Nephron progenitor cell (in vitro differentiated cells): ENCODE measurements at places on chromosomes 11 and 22.

DNA sequence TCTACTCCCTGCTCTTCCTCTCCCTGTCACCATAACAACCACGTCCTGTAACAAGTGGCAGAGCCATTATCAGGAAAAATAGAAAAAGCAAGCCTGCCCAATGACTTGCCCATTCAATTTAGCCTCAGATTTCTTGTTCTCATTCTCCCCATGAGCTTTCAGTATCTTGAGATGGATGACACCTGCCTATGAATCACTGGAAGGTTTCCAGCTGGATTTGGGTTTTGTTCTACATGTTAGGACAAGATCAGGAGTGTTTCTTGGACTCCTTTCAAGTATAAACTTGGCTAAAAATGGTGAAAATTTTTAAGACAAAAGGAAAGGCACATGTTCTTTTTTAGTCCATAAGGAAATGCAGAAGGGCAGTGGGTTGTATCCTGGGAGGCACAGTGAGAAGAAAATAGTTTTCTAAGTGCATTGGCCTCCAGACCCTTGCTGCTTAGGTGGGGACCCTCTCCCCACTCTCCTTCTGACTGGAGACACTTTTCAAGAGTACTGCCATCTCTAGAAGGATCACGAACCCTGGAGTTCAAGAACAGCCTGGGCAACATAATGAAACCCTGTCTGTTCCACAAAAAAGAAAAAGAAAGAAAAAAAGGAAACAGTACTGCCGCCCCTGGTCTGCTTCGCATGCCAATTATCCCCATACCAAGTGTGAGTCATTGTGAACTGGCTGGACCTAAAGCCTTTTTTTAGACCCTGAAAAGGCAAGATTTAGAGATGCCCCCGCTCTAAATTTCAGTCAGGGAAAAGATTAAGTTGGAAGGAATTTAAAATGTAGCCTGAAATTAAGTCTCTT lies 51.0 kb downstream of the MTNR1B start:
- H3K4me1 ChIP-seq, result peaks cover 7% of the 10 kb centered on the region
- no peak overlapping the region for H3K27ac ChIP-seq
- no peaks in the 10 kb centered on the region for H3K36me3 ChIP-seq
- no peak for DNase-seq
- no peak overlapping the region for H3K4me3 ChIP-seq

DNA sequence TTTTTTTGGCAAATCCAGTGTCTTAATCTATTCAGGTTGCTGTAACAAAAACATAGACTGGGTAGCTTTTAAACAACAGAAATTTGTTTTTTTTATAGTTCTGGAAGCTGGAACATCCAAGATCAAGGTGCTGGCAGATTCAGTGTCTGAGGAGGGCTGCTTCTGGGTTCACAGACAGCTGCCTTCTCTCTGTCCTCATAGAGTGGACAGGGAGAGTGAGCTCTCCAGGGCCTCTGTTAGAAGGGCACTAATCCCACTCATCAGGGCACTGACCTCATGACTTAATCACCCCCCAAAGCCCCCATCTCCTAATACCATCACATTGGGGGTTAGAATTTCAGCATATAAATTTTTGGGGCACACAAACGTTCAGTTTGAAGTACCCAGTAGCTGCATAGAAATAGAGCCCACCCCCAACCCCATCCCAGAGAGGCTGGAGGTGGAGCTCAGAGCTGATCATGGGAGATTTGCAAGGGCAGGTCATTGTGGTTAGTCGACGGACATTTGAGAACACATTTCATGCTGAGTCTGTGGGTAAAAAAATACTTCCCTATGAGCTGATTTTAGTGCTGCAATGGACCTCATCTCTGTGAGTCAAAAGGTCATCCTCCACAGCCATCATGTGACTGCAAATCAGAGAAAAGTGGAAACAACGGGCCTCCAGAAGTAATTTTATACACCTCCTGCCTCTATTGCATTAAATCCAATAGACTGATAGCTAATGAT lies 203.1 kb upstream of the CADM1 start:
- H3K27me3 ChIP-seq, result no peaks in the 10 kb centered on the region
- H3K27ac ChIP-seq, result no peak overlapping the region
- H3K36me3 ChIP-seq, result peaks cover 25% of the 10 kb centered on the region
- H3K4me1 ChIP-seq, result peaks cover 52% of the 10 kb centered on the region
- no peak overlapping the region for H3K4me3 ChIP-seq
- no peak for DNase-seq

- peaks cover 43% of the 10 kb centered on the region for H3K4me1 ChIP-seq
- H3K4me3 ChIP-seq, result no peak overlapping the region
- DNase-seq, result no peak
These were observed 405.7 kb downstream of the BUD13 start for GRCh38 chr11:116366980-116367645.

GRCh38 chr11:69086152-69087132 lies 37.7 kb downstream of the TPCN2 start:
- H3K4me3 ChIP-seq, result no peak overlapping the region
- H3K4me1 ChIP-seq, result peaks cover 9% of the 10 kb centered on the region
- DNase-seq, result no peak
- H3K36me3 ChIP-seq, result peaks cover 18% of the 10 kb centered on the region
- peak overlapping the region; percentile 10 for H3K27ac ChIP-seq

DNA sequence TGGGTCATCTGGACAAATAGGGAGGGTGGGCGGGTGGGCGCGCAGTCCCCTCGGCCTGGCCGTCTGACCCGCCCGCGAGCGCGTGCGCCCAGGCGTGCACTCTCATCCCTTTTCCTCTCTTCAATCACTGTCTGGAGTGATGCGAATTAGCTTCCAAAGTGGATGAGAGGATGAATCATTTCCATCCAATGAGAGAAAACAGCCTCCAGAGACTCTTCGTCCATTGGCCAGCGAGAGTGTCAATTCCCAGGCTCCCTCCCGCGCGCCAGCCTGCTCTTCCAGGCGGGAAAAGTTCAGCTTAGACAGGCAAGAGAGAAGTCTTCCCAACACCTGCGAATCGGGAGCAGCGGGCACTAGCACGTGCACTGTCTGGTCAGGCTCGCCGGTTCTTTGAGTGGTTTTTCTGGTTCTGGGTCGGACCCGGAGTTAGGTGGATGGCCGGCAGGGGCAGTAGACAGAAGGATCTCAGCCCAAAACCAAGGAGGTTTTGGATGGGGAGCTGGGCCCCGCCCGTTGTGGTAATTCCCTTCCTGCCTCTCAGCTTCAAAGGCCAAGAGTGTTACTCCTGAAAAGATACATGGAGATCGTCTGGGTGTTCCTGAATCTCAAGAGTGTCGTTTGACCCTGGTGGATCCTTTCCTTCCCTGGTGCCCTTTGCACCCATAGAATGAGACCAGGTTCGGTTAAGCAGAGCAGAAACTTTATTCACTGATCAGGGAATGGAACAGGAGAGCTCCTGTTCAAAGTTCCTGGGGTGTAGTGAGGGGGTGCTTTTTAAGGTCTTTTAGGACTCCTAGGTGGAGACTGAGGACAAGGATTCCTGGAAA lies 33.4 kb upstream of the GLYATL1 start:
- no peaks in the 10 kb centered on the region for H3K36me3 ChIP-seq
- peak overlapping the region; percentile 81 for H3K4me3 ChIP-seq
- no peak overlapping the region for H3K27ac ChIP-seq
- peaks cover 35% of the 10 kb centered on the region for H3K4me1 ChIP-seq
- peak; percentile 82 for DNase-seq

DNA sequence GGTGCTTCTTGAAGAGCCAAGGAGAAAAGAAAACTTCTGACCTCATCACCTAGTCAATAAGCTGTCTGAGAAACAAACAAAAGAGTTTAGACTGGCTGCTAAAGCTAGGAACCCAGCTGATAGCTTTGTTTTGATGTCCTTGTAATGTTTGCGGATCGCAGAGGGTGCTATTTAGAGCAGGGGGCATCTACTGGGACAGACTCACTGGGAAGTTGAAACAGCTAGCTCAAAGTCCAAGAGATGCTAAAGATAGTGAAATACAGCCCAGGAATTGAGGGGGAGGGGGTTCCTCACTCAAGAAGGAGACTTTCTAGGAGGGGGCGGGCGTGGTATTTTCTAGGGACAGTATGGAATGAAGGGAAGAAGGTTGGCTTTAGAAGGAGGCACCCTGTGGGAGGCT lies 18.9 kb downstream of the ZBTB16 start:
- H3K27ac ChIP-seq, result peak overlapping the region; percentile 70
- H3K4me3 ChIP-seq, result no peak overlapping the region
- peaks cover 98% of the 10 kb centered on the region for H3K4me1 ChIP-seq

DNA sequence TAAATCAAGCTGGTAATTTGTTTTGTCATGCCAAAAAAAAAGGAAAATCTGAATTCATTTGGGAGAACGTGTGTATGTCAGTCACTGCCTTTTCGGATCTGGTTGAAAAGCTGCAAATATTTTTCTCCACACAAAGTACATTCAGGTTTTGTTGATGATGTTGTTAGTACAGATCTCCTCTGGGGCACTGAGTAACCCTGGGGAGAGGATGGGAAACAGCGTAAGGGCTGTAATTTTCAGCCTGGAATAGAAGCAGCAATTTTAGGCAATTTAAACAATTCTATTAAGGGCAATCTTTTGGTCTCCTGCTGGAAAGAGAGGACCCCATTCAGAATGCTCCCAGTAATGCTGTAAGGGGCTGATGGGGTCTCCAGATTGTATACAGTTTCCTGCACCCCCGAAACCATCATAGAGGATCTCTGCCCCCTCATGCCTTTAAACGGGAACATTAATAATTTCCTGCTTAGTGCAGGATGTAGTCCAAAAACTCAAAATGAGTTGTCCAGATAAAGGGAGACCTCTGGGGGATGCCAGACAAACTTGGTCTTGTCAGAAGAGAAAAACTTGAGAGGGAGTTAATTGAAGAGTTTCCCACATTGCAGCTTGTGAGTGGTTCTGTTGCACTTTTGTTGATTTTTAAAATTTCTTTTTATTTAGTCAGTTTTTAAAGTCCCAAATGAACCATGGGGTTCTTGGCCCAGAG lies 132.3 kb downstream of the COMMD9 start:
- H3K27ac ChIP-seq, result no peak overlapping the region
- no peaks in the 10 kb centered on the region for H3K36me3 ChIP-seq

GRCh38 chr11:69670158-69670845 lies 4.9 kb downstream of the LTO1 start:
- H3K36me3 ChIP-seq, result peaks cover 32% of the 10 kb centered on the region
- no peaks in the 10 kb centered on the region for H3K27me3 ChIP-seq
- no peak overlapping the region for H3K4me3 ChIP-seq
- peak overlapping the region; percentile 78 for H3K27ac ChIP-seq
- peak; percentile 88 for DNase-seq

DNA sequence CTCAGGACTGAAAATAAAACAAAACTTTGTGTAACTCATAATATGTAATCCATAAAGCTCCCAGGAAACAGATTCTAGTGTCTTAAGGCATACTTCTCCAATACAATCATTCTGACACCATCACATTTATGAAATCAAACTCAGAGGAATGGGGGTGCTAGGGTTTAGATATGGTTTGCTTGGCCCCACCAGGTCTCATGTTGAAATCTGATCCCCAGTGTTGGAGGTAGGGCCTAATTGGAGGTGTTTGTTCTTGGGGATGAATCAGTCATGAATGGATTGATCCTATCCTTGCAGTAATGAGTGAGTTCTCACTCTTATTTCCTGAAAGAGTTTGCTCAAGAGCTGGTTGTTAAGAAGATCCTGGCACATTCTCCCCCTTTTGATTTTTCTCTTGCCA lies 380.9 kb downstream of the ETS1 start:
- no peak for DNase-seq
- no peak overlapping the region for H3K4me3 ChIP-seq
- H3K4me1 ChIP-seq, result peaks cover 33% of the 10 kb centered on the region
- no peak overlapping the region for H3K27ac ChIP-seq
- H3K36me3 ChIP-seq, result peaks cover 8% of the 10 kb centered on the region

- H3K27ac ChIP-seq, result no peak overlapping the region
- DNase-seq, result no peak
- peaks cover 44% of the 10 kb centered on the region for H3K27me3 ChIP-seq
- no peak overlapping the region for H3K4me3 ChIP-seq
- H3K36me3 ChIP-seq, result no peaks in the 10 kb centered on the region
These were observed 45.7 kb upstream of the ANO1 start for GRCh38 chr11:70032470-70032795.

DNA sequence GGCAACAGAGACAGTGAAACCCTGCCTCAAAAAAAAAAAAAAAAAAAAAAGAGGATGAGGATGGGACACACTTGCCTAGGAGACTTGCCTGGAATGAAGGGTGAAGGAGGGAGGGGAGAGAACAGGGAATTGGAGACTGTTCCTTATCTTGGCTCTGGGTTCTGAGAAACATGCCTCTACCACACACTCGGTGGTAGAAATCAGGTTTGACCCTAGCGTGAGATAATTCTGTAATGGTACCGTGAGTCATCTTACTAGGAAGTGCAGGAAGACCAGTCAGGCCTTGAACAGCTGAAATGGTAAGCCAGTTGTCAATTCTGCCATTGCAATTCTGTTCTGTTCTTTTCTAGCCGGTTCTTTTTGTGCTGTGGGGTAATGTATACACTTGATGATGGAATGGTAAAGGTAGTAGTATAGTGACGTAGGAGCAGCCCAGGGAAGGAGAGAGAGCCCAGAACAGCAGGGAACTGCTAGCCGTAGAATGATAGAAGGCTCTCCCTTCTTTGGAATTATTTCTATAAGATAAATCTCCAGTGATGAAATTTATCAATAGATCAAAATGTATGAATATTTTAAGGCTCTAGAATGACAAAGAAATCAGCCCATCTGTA lies 3.9 kb upstream of the AMBRA1 start:
- no peaks in the 10 kb centered on the region for H3K27me3 ChIP-seq
- peaks cover 16% of the 10 kb centered on the region for H3K4me1 ChIP-seq
- no peak for DNase-seq
- H3K4me3 ChIP-seq, result no peak overlapping the region

- H3K4me3 ChIP-seq, result no peak overlapping the region
- H3K27ac ChIP-seq, result no peak overlapping the region
- DNase-seq, result no peak
- peaks cover 12% of the 10 kb centered on the region for H3K4me1 ChIP-seq
These were observed 767.8 kb upstream of the LUZP2 start for GRCh38 chr11:23729088-23729487.

- no peak overlapping the region for H3K27ac ChIP-seq
- no peak for DNase-seq
- H3K36me3 ChIP-seq, result no peaks in the 10 kb centered on the region
- H3K27me3 ChIP-seq, result no peaks in the 10 kb centered on the region
- H3K4me3 ChIP-seq, result no peak overlapping the region
These were observed 21.2 kb upstream of the OR10W1 start for GRCh38 chr11:58289266-58289665.

DNA sequence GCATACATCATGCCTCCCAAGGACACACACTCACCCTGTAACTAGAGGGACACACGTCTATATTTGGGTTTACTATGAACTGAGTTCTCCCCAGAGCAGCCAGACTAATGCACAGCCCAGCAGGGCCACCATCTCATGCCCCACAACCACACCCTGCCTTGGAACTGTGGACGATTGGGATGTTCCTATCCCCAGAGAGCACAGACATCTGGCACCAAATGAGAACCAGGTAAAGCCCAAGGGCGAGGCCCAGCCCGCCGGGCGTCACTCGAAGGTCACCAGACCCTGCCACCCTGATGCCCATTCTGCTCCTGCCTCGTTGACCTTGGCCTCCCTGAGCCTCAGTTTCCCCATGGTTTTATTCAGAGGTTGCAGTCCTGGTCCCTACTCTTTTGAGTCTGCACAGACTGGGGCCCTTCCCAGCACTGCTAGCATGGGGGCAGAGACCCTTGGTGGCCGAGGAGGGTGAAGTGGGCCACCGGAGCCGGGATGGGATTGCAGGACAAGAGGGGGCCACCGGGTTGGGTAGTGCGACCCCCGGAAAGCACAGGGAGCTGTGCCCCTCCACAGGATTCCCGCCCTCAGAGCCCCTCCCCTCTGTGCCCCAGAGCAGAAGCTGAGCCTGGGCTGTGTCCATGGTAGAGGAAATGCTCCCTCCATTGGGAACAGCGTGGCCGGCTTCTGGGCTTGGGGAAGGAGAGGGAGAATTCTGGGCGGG lies 56.8 kb downstream of the IGLL5 start:
- peaks cover 21% of the 10 kb centered on the region for H3K27me3 ChIP-seq
- peaks cover 10% of the 10 kb centered on the region for H3K4me1 ChIP-seq
- no peak overlapping the region for H3K4me3 ChIP-seq
- DNase-seq, result no peak
